ENCODE measurements at places on chromosomes 7 and 10.

DNA sequence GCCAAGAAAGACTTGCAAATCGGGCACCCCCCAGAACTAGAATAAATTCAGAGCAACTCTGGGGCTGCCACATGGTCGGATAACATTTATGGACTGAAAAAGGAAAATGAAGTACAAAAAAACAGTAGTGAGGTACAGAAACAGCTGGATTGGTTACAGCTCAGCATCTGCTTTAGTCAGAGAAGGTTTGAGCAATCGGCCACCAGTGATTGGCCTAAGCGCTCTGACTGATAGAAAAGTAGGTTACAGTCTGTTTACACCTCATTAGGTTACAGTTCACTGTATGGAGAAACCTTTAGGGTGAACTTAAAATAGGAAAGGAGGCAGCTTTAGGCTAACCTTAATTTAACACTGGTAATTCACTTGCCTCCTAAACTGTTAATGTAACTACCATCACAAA lies 102.0 kb upstream of the DKK1 start:
- DNase-seq, result no peak

GRCh38 chr7:127845522-127846214 lies 185.6 kb downstream of the LRRC4 start:
- no peak for DNase-seq

DNA sequence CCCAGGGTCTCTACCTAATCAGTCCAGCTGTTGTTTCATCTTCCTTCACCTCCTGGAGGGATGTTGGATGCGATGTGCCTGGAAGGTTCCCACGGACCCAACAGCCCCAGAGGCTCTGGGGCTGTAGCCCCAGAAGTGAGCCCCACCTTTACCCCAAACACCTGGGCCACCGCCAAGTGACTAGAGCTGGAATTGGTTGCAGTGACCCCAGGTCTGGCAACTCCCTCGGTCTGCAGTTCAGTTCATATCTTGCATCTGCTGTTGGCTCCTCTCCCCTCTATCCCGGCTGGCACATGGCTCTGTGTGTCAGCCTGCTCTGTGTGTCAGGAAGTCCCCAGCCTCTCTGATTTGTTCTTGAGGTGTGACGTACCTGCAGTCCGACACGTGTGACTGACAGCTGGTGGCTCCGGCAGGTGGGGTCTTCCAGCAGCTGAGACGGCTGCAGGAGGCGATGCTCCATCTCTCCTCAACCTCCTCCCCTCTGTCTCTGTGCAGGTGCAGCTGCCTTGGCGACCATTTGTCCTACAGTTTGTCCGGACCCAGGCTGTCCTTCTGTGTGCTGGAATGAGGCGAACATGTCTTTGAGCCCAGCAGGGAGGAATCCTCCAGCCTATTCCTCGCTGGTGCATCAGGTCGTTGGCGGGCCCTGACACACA lies 38.6 kb downstream of the ELFN1 start:
- no peak for DNase-seq

DNA sequence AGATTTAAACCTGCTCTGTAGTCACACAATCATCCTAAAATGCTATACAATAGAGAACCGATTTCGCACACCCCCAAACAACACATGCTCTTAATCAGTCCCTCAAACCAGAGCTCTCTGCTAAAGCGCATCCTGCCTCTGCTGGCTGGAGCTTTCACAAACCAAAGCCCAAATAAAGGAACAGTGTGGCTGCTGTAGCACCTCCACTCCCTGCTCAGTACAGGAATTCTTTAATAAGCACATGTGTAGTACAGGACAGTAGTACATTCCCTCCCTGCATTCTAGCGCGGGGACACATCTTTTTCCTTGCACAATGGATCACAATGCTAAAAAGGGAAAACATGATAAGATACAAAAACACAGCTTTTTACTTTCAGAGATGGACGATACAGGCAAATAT lies 684.6 kb downstream of the MAGI2 start:
- no peak for DNase-seq

- no peak for DNase-seq
Observed at GRCh38 chr7:30188811-30189210, 54.0 kb downstream of the MTURN start.

GRCh38 chr7:36265680-36266079 lies 112.6 kb downstream of the EEPD1 start:
- peak; percentile 71 for DNase-seq

- no peak for DNase-seq
Observed at GRCh38 chr10:106956216-106956915, 208.1 kb downstream of the SORCS1 start.

GRCh38 chr7:140196361-140197217 lies 19.8 kb upstream of the KDM7A start:
- DNase-seq, result no peak

Data from HT-29 (cell line).